BJ (cell line): ENCODE measurements at places on chromosomes 5 and 9. TPM values are rescaled to one million over a fixed set of nuclear protein-coding genes. Genes with fewer than 3 reads are reported as not detected.

GRCh38 chr5:6606884-6607558 lies 25.8 kb downstream of the NSUN2 start:
- no peak for DNase-seq

PIP5K1B gene
- 0.05 TPM in 1 of 2 replicates, not detected in the other for polyA plus RNA-seq

FABP6 gene
- not detected in 2 replicates for polyA plus RNA-seq

GRCh38 chr9:136886610-136887597 lies 588 bp downstream of the TRAF2 start:
- DNase-seq = no peak

GRCh38 chr5:80987078-80987766 lies 27.1 kb downstream of the RASGRF2 start:
- no peak for DNase-seq

DNA sequence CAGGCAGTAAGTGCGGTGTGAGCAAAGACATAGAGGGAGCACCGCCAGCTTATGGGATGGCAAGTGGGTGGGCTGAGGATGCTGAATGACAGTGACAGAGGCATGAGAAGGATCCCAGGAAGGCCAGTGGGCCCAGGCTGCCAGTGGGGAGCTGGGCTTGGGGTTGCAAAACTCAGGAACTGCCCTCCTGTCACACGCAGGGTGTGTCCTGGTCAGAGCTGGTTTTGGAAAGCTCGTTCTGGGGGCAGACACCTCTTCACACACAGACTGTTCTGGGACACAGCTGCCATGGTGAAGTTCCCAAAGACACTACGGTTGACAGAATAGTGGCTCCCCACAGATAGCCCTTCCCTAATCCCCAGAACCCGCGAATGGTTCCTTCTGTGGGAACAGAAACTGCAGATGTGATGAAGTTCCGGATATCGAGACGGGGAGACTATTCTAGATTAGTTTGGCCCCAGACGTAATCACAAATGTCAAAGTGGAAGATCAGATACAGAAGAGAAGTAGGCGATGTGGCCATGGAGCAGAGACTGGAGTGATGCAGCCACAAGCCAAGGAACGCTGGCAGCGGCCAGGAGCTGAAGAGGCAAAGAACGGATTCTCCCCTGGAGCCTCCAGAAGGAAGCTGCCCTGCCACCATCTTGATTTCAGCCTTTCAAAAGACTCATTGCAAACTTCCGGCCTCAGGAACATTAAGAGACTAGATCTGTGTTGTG lies 159.0 kb downstream of the COL23A1 start:
- DNase-seq = no peak

MAST4 gene
- polyA plus RNA-seq = 2.9 and 4.0 TPM in 2 replicates

DNA sequence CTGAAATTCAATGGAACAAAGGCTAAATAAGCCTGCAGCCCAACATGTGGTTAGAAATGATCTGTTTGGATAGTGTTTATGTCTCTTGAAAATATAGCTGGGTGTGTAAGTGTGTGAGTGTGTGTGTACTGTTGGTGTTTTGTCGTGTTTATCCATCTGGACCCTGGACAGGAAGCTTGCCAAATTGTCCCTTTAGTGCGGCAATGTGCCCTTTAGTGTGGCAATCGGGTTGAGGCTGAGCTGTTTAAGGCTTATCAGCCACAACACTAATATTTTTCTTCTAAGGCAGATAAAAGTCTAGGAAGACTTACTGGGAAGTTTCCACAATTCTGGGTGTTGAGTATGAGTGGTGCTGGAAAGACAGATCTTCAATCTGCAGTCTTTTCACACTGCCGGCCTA lies 180.2 kb downstream of the YTHDC2 start:
- no peak for DNase-seq

ESM1 gene
- 2.4 and 2.8 TPM in 2 replicates for polyA plus RNA-seq

- no peak for DNase-seq
These were observed 116.6 kb upstream of the ABCA1 start for GRCh38 chr9:105044518-105044917.

SCGB3A1 gene
- not detected in 2 replicates for polyA plus RNA-seq

- no peak for DNase-seq
These were observed 150.1 kb downstream of the KDM4C start for GRCh38 chr9:6907772-6908381.

TGFBR1 gene
- polyA plus RNA-seq = 73.5 and 97.7 TPM in 2 replicates
